ENCODE measurements at places on chromosomes 7 and 10.

GRCh38 chr10:80197972-80198916 is 7.1 kb downstream of the ANXA11 start:
- no peak for DNase-seq

DNA sequence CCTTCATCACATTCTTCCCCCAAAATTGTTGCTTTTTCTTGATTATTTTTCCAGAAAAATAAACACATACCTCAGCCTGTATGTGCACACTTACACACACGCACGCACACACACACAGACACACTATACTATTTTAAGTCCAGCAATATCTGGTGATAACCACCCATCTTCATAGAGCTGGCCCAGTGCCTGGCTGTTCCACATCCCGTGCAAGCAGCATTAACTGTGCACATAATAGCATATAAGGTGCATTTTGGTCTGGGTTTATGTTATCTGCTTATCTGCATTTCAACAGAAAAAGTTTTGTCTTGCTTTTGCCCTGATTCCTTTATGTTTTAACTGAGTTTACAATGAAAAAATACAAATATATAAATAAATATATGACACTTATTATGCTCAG is 143.1 kb upstream of the KLF6 start:
- no peak for DNase-seq

GRCh38 chr7:132519936-132520335 is 56.3 kb downstream of the PLXNA4 start:
- DNase-seq = no peak

DNA sequence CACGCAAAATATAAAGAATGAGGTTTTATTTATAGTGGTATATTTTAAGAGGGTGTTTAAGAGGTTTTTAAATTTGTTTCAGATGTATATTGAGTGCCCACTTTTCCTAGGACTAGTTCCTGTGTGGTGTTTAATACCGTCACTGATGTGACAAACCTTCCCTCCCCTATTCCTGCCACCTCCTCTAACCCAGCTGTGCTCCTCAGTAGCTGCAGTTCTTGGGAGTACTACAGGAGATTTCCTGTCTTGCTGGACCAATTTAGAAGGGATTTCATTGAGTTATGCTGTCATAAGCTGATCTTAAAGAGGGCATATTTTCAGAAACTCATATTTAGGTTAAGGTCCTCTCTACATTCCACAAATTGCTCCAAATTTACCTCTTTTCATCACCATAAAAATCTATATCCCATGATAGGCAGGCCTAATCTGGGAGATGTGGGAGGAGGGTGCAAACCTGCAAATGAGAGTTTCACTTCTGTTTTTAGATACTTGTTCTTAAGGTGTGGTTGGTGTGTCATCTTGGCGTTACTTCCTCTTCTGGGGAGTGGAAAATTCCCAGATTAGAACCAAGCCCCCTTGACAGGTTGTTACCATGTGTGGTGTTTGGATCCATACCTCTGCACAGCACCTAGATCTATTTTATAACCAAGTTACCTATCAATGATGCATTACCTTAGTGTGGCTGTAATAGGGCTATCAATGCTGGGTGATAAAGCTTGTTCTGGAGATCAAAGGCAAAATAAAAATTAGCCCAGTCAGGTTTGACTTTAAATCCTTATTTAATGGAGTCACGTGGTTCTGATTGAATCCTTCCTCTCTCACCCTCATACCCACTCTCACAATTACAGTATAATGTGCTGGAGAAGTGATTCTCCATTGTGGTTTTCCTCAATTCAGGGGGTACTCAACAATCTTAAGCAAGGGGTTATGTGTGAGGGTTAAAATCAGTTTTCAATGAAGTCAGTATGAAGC is 141.1 kb downstream of the CDK14 start:
- DNase-seq = no peak

DNA sequence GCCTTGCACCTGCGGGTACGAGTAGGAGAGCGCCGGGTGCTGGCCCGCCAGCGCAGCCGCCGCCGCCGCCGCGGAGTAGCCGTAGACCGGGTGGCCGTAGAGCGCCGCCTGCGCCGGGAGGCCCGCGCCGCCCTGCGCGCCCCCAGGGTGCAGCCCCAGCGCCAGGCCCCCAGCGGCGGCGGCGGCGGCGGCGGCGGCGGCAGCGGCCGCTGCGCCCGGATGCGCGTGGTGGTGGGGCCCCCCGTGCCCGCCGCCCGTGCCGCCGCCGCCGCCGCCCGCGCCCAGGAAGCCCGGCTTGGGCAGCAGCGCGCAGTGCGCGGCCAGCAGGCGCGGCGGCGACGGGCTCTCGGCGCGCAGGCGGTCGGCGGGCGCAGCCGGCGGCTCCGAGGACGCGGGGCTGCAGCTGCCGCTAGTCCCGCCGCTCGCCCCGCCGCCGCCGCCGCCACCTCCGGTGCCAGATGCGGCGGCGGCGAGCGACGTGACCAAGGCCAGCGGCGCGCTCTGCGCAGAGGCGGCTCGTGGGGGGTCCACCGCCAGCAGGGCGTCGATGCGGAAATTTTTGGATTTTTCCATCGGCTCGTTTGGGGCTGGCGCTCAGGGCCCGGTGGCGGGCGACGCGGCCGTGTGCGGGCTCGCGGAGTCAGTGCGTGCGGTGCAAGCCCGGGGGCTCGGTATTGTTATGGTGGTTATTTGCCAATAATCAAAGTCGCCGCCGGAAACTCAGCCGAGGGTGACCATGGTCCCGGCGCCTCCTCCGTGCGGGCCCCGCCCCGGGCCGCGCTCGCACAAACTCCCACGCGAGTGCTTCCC is 480 bp downstream of the MNX1 start:
- DNase-seq = no peak

GRCh38 chr7:50185208-50185607 is 92.2 kb upstream of the ZPBP start:
- no peak for DNase-seq

DNA sequence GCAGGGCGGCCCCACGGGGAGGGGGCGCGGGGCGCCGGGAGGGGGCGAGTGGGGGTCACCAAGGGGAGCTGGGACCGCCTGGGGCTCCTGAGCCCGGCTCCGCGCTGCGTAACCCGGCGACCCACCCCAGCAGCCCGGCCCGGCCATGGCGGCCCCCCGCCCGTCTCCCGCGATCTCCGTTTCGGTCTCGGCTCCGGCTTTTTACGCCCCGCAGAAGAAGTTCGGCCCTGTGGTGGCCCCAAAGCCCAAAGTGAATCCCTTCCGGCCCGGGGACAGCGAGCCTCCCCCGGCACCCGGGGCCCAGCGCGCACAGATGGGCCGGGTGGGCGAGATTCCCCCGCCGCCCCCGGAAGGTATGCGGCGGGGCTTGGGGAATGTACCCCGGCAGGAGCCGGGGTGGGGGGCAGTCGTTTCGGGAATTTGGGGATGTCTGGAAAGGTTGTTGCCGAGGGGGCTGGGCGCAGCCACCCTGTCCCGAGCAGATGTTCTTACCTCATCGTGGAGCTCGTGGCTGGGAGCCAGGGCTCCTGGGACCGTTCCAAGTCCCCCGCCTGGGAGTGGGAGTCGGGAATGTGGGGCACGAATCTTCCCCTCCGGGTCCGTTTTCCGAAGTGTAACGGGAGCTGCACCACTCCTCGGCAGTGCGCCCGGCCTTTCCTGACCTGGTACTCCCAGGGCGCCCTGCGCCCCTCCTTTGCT is 431 bp downstream of the ZYX start:
- no peak for DNase-seq

DNA sequence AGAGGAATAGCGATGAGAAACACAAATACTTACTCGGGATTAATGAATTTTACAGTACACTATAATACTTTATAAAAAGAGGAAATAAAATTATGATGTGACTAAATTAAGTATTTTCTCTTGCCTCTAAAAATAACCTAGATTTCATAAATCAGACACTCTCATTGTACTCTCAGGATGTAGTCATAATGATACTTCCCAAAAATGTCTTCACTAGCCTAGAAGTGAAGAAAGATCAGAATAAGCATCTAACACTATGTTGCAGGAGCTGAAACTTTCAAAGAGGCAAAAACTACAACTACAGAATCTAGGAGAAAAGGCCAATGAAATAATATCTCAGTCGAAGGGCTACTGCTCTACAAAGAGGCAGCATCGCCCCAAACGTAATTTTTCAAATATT is 49.4 kb downstream of the DNAJC1 start:
- no peak for DNase-seq

- DNase-seq = no peak
These were observed 18.9 kb downstream of the PODXL start for GRCh38 chr7:131537571-131537978.

DNA sequence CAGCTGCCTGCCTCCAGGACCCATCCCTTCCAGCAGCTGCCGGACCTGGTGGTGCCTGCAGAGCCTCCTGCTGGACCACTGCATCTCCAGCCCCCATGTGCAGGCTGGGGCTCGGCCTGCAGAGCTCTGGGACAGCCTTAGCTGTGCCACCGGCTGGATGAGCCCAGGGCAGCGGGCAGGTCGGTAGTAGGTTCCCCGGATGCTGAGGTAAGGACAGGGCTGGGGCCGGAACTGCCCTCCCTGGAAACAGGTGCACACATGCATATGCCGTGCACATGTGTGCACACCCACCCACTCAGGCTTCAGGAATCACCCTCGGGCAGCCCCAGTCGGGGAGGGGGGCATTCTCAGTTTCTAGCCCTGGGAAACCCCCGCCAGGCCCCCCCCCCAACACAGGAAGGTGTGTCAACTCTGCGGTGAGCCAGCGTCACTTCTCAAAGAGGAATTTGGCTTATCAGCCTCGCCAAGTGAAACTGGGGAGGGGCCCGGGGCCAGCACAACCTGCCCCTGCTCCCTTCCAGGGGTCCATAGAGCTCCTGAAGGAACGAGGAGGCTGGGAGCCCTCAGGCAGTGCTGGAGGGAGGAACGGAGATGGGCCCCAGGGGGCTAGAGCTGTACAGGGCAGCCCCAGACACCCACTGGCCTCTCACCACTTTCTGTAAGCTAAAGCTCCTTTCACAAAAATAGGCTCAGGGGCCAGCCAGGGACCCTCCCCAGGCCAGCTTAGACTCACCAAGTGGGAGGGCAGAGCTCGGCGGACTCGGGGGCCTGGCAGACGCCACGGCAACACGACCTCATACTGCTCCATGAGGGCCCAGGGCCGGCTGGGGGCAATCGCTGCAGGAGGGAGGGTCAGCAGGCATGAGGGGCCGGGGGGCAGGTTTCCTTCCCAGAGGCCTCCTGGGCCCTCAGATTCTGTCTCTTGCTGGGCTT is 1.7 kb downstream of the ADAM8 start:
- DNase-seq = no peak
